ENCODE measurements at places on chromosomes 13 and 19.
A peak's percentile ranks its signal among the peaks of the same experiment; 100 is the strongest.

DNA sequence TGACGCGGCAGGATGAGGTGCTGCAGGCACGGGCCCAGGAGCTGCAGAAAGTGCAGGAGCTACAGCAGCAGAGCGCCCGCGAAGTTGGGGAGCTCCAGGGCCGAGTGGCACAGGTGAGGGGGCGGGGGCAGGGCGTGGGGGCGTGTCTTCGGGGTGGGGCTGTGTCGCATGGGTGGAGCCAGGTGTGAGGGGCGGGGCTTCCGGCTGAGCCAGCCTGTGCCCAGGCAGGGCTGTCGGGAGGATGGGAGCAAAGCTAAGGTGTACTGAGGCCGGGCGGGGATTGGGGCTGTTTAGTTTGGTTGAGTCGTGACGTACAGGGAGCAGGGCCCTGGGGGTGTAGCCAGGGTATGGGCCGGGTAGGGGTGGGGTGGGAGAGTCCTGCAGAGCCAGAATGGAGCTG is 62.3 kb downstream of the KCNC3 start:
- no peak for DNase-seq

DNA sequence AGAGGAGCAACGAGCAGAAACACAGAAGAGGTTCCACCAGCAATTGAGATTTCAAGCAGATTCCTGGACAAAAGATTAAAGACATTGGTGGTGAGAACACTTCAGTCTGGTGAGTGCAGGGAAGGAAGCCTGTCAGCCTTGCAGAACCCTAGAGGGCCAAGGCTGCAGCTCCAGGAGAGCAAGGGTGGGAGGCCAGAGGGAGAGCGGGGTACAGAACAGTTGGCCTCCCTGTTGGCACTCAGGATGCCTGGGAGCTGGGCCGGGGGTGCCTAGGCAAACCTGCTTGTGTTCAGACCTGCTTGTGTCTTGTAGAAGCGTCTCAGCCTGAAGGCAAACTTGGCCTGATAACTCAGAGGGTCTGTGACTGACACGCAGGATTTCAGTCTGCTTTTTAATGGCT is 5.1 kb upstream of the LIN7B start:
- no peak for DNase-seq

GRCh38 chr19:57241176-57241575 is 744 bp downstream of the ZNF805 start:
- DNase-seq, result no peak

DNA sequence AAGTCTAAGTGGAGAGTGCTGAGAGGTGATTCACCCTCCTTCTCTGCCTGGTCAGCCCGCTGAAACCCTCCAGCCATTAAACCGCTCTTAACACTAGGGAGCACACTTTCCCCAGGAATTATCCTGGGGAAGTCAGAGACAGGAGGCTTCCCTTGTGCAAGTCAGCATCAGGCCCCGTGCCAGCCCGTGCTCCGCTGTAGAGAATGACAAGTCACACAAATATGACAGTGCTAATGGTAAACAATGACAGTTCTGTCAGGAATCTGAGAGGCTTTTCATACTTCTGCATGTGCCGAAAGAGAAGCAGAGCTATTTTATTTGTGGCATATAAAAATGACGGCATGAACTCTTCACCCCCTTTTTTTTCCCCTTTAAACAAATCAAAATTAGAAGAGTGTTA is 816.9 kb upstream of the SLC10A2 start:
- peak; percentile 79 for DNase-seq

DNA sequence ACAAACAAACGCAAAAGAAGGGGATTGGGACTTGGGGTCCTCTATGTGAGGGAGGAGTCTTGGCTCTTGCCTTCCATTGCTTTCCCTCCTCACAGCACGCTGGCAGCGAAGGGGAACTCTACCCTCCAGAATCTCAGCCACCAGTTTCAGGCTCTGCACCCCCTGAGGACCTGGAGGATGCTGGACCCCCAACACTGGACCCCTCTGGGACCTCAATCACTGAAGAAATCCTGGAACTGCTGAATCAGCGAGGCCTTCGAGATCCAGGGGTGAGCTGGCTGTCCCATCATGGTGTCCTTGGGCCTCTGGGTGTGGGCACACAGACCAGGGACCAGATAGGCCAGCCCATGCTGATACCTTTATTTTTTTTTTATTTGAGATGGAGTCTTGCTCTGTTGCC is 9.6 kb downstream of the PLEKHG2 start:
- DNase-seq, result no peak

DNA sequence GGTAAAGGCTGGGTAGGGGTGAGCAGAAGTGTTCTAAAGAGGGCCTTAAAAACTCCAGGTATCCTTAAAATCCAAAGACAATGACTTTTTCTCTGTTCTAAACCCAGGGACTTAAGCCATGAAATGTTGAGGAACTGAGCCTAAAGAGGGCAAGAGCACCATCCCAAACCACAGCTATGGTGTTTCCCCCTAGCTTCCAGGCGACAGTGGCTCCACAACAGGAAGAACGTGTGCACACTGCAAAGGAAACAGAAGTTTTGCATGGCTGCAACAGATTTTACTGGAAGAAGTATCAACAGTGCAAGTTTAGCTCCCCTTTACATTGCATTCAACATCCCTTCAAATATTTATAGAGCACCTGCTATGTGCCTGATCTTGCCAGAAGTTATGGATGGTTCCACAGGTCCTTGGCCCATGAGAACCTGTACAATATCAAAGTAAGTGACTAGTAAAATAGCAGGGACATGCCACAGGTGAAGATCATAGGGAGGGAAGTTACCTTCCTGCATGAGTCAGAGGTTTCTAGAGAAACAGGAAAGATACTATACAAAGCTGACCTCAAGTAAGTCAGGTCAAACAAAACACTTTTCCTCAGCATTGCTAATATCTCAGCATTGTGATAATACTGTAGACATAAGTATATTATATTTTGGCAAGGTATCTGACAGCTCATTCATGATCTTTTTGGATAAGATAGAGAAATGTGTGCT is 8.4 kb upstream of the KCTD12 start:
- no peak for DNase-seq

DNA sequence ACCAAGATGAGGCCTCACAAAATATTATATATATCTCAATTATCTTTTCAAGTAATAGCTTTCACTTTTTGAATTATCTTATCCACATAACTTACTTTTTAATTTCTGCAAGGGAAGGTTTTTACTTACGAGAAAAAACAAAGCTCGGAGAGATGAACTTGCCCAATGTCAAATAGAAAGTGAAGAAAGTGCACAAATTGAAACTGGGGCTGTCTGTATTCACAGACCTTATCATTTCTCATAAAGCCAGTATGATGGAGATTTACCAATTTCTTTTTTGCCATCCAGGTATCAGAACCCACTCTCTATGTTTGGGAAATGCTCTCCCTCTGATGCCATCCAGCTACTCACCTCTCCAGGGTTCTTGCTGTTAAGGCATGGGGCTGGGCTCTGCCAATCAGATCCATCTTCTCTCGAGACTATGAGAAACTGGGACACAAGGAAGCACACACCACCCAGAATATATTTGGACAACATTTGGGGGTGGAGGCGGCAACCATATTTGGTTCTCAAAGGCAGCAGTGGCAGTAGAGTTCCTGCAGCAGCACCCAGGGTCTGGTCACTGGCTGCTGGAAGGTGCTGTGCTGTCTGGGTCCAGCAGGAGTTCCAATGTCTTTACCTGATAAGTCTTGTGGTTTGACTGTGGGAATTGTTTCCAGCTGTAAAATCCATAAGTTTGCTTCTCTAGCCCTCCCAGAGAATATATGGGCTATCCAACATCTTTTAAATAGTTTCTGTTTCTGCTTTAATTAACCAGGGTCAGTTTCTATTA is 45.8 kb upstream of the SCEL start:
- DNase-seq, result no peak

DNA sequence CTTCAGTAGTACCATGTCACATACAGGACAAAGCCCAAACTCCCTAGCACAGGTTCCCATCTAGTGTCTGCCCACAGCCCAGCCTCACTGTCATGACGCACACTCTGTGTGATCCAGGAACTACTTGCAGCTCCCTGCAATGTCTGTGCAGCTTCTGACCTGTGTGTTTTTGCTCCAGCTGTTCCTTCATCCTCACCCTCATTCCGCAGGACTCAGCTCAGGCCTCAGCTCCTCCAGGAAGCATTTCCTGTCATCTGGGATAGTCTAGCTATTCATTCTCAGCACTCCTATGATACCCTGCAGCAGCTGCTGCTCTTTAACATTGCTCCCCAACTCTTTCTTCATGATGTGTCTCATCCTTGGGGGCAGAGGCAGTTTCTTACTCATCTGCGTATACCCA is 56.1 kb downstream of the ENOX1 start:
- DNase-seq, result no peak

GRCh38 chr13:33245505-33246158 is 39.9 kb downstream of the STARD13 start:
- no peak for DNase-seq

GRCh38 chr13:59950266-59950665 is 213.5 kb downstream of the DIAPH3 start:
- no peak for DNase-seq

- no peak for DNase-seq
Observed at GRCh38 chr19:42584466-42584865, 10.3 kb downstream of the CEACAM8 start.

DNA sequence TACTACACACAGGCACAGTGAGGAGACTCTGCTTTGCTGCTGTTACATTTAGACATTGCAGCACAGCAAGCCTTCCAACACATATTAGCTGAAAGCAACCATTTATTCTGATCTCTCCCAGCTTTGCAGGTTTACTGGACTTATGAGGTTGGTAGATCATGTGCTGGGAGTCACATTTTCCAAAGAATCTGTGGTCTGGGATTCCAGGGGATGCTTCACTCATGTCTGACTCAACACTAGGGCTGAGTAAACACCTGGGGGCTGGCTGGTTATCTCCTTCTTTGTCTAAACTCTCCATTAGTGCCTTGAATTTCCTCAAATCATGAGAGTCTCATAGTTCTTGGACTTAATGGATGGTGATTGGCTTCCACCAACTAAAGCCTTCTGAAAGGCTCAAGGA is 5.4 kb upstream of the LGALS13 start:
- no peak for DNase-seq
